ENCODE measurements at places on chromosomes 12 and 14.

GRCh38 chr14:75295491-75296345, 17.1 kb downstream of the FOS start:
- peak; percentile 59 for DNase-seq

GRCh38 chr14:89912667-89913211, 41.8 kb downstream of the EFCAB11 start:
- peak; percentile 56 for DNase-seq

GRCh38 chr12:96187956-96188355, 6.2 kb upstream of the ELK3 start:
- DNase-seq, result no peak

GRCh38 chr14:105537580-105538474, 11.4 kb downstream of the TMEM121 start:
- DNase-seq, result peak; percentile 46

GRCh38 chr14:36767603-36768281, 106.1 kb downstream of the PAX9 start:
- DNase-seq, result peak; percentile 12

DNA sequence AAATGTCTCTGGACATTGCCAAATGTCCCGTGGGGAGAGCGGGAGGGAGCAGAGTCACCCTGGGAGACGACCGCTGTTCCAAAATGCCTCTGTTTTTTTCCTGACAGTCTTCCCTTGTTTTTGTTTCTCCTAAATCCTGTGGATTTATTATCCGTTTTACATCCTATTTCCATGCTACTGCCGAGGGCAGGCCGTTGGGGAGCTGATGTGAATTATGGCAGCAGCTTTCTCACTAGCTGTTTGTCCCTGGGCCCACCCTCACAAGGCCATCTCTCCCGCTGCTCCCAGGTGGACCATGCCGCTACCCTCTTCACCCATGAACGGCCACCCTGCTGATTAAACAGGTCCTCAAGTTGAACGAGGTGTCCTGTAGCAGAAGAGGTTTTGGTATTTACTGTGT, 55.2 kb downstream of the FBXL14 start:
- DNase-seq, result no peak

DNA sequence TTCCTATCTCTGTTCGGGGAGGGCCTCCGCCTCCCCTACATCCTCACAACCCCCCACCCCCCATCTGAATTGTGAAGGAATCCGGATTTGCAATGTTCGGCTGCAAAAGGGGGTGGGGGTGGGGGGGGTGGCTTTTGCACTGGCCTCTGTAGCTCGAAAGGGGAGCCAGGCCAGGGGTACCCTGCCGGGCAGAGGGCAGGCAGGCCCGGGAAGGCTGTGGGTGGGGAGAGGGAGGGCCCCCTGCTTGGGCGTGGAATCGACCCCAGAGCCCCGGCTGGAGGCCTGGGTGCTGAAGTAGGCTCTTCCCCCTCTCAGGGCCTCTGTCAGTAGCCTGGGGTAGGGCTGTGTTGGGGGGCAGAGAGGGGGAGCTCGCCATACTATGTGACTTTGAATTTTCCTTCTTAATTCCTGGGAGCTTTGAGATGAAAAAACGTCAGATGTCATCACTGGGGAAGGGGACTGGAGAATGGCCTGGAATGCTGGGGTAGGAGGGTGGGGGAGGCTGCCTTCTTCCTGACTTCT, 1.1 kb downstream of the LRP1 start:
- DNase-seq, result no peak

GRCh38 chr12:4829161-4829792, 80.4 kb upstream of the KCNA1 start:
- no peak for DNase-seq

DNA sequence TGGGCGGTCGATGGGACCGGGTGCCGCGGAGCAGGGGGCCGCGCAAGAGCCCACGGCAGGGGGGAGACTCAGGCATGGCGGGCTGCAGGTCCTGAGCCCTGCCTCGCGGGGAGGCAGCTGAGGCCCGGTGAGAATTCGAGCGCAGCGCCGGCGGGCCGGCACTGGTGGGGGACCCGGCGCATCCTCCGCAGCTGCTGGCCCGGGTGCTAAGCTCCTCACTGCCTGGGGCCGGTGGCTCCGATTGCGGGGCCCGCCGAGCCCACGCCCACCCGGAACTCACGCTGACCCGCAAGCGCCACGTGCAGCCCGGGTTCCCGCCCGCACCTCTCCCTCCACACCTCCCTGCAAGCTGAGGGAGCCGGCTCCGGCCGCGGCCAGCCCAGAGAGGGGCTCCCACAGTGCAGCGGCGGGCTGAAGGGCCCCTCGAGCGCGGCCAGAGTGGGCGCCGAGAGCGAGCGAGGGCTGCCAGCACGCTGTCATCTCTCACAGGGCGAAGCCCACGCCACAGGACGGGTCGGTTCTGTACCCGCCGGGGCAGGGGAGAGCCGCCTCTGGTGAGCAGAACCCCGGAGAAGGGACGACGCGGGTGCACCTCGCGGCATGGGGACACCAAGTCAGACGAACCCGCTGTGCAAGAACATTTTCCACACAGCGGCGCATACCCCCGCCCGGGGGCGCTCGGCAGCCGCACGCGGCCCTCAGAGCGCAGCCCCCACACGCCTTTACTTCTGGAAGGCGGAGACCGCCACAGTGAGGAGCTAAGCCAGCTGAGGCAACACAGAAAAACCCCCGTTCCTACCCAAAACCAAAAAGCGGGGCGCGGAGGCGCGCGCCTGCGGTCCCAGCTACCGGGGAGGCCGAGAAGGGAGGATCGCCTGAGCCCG, 1.2 kb upstream of the SIVA1 start:
- no peak for DNase-seq

GRCh38 chr14:81165188-81165587, 55.6 kb downstream of the GTF2A1 start:
- DNase-seq, result no peak

- DNase-seq, result no peak
Observed at GRCh38 chr14:94773655-94774343, 3.9 kb upstream of the GSC start.

DNA sequence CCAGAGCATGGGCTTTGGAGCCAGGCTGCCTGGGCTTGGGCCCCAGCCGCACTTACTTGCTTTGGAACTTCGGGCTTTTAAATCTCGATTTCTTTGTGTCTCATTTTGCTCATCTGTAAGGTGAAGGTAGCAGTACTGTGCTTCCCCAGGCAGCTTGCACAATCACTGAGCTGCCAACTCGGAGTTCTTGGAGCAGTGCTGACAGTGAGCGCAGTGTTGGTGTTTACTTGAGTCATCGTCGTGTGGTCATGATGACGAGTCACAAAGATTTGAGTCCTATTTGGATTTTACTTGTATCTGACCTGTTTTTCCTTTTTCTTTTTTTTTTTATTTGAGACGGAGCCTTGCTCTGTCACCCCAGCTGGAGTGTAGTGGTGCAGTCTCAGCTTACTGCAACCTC, 31.3 kb upstream of the ATF1 start:
- no peak for DNase-seq

DNA sequence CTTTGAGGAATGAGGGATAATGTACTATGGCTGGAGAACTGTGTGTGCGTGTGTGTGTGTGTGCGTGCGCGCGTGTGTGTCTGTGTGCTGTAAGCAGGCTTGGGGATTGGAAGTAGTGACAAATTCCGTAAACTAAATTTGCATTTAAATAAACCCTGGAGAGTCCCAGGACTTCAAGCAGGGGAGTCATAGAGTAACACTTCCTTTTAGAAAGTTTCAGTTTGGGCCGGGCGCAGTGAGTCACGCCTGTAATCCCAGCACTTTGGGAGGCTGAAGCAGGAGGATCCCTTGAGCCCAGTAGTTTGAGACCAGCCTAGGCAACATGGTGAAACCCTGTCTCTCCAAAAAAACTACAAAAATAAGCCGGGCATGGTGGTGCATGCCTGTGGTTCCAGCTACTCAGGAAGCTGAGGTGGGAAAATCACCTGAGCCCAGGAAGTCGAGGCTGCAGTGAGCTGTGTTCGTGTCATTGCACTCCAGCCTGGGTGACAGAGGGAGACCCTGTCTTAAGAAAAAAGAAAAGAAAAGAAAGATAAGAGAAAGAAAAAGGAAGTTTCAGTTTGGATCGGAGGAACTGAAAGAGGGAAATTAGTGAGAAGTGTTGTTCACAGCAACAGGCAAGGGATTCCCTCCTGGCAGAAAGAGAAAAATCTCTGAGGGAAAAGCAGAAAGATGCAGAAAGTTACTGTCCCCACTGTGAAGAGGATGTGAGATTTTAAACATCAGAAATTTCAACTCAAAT, 222.7 kb upstream of the SOX5 start:
- DNase-seq, result no peak

DNA sequence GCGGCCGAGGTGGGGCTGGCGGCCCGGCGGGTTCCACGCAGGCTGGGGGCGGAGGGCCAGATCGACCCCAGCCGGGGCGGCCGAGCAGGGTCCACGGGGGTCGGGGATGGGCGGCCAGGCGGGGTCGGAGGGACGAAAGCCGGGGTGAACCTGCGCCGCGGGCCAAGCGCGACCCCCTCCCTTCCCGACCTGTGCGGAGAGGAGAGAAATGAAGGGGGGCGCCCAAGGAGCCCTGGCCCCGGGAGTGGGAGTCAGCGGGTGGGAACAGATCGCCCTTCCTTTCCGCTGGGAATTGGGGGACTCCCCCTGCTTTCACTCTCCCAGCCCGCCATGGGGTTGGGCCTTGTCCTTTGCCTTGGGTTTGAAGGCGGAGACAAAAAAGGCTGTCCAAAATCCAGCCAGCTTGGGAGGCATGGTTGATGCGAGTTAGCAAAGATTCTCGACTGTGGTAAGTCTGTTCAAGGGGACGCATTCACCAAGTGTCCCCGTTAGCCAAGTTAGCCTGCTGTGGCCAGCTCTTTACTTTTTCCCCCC, 559 bp upstream of the CKAP4 start:
- DNase-seq, result no peak

GRCh38 chr12:132545955-132546354, 56.0 kb downstream of the FBRSL1 start:
- no peak for DNase-seq

DNA sequence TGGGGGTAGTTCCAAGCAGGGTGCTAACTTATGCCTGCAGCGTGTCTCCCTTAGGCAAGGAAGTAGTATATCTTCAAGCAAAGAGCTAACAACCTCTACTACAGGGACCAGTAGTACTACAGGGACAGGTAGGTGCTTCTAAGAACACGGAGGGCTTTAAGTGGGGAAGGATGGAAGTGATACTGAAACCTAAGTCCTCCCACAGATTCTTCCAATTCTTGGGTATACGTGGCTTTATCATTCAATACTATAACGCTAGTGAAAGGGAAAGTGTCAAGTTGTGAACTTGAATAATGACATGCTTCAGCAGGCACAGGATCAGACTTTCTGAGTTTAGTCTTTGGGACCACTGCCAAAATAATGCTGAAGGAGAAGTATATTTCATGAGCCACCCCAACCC, 241.7 kb downstream of the CEP128 start:
- DNase-seq, result no peak

GRCh38 chr14:52902971-52903619, 47.8 kb downstream of the FERMT2 start:
- DNase-seq, result no peak

DNA sequence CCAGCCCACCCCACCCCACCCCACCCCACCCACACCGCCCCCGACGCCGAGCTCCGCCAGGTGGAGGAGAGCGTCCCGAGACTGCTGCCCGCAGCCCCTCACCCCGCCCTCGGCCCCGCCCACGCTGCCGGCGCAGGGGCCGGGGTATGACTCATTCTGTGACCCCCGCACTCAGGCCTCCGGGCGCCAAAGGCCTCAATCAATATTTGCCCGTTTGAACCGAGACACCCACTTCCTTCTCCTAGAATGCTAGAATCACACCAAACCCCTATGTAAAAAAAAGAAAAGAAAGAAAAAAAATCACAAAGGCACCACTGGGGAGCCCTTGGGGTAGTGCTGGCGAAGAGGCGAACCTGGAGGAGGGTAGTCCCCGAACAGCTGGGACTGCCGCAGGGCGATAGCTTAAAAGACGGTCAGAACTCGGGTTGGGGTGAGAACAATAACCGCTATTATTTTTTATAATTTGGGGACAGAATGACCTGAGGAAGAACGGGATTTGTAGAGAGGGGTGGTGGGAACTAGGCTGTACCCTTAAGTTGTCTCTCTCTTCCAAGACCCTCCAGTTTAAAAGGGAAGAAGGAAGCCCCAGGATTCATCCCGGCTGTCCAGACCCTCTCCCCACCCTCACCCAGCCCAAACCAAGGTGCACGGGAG, 894 bp downstream of the KRT8 start:
- peak; percentile 54 for DNase-seq

GRCh38 chr12:102527171-102527720, 46.9 kb upstream of the IGF1 start:
- no peak for DNase-seq

DNA sequence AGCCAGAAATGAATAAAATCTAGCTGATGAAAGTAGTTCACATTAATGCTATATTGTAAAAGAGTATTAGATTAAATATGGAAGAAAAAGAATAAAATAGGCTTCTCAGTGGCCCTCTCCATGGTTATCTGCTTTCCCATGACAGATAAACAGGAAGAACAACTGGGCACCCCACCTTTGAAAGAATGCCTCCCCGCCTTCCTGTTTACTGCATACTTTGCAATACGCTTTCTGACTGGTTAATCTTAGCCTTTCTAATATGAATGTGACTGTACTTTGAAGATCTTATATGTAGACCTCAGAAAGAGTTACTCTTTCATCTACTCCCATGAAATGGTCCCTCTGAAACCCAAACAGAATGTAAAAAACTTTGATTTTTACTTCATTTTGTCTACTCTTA, 34.1 kb upstream of the DAAM1 start:
- DNase-seq, result no peak

GRCh38 chr12:113345318-113345717, 10.4 kb upstream of the SLC8B1 start:
- DNase-seq, result no peak

GRCh38 chr12:108722992-108723766, 8.1 kb downstream of the CORO1C start:
- DNase-seq, result no peak

- no peak for DNase-seq
Observed at GRCh38 chr14:92668276-92668973, 80.0 kb downstream of the LGMN start.

- peak; percentile 21 for DNase-seq
Observed at GRCh38 chr12:41264281-41264680, 76.2 kb downstream of the PDZRN4 start.

DNA sequence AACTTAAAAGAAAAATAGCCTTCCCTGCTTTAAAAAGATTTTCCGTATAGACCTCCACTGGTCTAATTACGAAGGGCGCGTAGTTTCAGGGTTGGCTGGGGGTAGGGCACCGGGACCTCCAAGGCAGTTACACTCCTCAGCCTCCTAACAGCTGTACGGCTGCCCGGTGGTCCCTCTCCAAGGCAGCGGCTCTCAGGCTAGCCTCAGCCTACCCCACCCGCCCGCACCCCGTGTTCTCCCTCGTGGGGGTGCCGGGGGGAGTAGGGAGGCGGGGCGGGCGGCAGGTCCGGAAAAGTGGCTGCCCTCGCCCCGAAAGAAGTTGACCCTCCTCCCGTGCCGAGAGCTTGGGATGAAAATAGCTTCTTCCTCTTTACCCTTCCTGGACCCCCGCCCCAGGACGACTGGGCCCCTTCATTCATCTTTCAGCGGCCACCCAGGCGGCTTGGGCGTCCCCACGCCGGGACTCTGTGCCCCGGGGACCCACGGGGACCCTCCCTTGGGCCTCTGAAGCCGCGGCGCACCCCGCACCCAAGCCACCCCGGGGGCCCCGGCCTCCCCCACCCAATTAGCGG, 991 bp upstream of the RCOR1 start:
- peak; percentile 51 for DNase-seq

GRCh38 chr12:103884316-103884715, 43.3 kb upstream of the NT5DC3 start:
- DNase-seq, result peak; percentile 36

Measured in NCI-H2081 (cell line).